ENCODE measurements at places on chromosomes 13 and 19. TPM values are rescaled to one million over a fixed set of nuclear protein-coding genes. Genes with fewer than 3 reads are reported as not detected.

Gene ENOX1
- total RNA-seq = 1.7 TPM

Gene FLT1
- total RNA-seq = 42.7 TPM

Gene URAD
- total RNA-seq = not detected

Gene BCL3
- total RNA-seq = 2.0 TPM

Gene HPN
- under 0.01 TPM for total RNA-seq

Measured in lung microvascular endothelial cell (primary cell).